ENCODE measurements at places on chromosomes 7 and 10.

- DNase-seq = no peak
Measured at GRCh38 chr7:46522354-46522906, 601.4 kb upstream of the IGFBP3 start.

GRCh38 chr7:6375348-6376101, 72.2 kb downstream of the DAGLB start:
- DNase-seq = peak; percentile 3

DNA sequence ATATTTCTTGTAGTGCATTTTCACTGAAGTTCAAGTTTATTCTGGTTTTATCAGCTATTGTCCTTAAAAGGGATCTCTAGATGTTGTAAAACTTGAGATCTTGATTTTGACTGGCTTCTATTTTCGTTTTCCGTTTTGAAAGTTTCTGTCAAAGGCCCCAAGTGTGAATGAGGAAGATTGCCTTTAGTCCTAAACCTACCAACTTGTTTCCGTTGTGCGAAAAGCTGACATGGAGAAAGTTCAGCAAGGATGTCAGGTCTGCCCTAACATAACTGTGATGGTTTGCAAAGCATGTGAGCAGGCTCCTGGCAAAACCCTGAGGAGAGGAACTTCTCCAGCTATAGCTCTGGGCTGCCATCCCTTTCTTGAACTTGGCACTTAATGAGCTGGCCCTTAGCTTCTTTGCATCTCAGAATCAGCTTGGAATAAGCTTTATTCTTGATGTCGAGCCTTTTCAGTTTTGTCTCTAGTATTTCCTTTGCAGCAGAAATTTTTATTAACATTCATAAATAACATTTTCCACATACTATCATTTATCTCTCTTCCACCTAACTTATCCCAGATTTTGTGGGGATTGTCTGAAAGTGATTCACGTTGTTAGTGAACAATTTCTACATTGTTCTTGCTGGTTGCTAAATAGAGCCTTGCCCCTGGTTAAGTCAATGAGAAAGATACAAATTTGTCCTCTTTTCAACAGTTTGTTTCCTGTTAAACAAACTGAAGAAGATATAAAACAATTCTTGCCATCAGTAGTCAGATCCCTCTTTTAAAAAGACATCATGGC, 559.4 kb downstream of the SUGCT start:
- no peak for DNase-seq

- DNase-seq = no peak
Measured at GRCh38 chr7:38955892-38956291, 21.8 kb upstream of the POU6F2 start.

DNA sequence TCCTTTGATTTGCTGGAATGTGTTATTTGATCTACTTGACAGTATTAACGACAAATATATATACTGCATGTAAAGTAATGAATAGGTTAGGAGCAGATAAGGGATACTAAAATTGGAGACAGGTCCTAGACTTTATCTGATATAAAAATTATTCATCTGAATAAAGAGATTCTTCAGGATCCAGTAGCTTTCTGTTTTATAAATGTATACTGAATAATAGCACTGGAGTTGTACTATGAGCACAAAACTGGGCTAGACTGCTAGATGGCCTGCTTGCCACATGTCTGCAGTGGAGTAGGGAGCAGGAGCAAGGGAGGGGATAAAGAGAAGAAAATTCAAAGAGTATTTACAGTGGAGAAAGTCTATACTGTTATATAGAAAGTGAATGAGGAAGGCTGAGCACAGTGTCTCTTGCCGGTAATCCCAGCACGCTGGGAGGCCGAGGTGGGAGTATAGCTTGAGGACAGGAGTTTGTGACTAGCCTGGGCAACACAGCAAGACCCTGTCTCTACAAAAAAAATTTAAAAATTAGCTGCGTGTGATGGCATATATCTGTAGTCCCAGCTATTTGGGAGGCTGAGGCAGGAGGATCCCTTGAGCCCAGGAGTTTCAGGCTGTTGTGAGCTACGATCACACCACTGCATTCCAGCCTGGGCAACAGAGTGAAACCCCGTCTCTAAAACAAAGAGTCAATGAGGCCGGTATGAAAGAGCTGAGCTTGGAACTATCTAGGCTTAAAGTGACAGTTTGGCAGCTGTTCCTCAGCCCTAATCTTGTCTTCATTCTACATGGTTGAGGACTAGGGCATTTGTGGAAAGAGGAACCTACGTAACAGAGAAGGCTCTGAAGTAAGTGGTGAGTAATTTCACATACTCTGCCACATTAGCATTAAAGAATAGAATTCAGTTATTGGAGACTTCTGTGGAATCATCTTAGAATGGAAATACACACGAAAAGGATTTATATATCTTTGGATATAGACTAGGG, 41.8 kb downstream of the CD36 start:
- DNase-seq = no peak

DNA sequence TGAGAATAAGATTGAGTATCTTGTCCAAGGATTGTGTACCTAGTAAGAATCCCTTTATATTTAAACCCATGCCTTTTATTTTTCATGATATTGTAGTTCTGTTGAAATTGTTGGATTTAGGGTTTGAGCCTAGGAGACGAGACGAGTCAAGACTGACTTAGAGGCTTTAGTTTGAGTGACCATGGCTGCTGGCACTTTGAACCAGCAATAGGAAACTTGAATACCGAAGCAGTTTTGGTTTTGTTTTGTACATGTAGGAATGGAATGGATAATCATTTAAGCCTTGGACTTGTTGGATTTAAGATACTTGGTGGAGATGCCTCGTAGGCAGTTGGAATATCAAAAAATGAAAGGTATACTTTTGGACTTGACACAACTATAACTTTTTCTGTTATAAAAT, 229.0 kb downstream of the BICC1 start:
- DNase-seq = no peak
